Stimulated activated CD8-positive, alpha-beta memory T cell treated with anti-CD3 and anti-CD28 coated beads, Interleukin-15, amount 100 ng/mL, for 24 hours (primary cell): ENCODE measurements at places on chromosomes 12 and 14.

- no peak for DNase-seq
Observed at GRCh38 chr12:21026302-21026701, 104.7 kb upstream of the SLCO1B1 start.

DNA sequence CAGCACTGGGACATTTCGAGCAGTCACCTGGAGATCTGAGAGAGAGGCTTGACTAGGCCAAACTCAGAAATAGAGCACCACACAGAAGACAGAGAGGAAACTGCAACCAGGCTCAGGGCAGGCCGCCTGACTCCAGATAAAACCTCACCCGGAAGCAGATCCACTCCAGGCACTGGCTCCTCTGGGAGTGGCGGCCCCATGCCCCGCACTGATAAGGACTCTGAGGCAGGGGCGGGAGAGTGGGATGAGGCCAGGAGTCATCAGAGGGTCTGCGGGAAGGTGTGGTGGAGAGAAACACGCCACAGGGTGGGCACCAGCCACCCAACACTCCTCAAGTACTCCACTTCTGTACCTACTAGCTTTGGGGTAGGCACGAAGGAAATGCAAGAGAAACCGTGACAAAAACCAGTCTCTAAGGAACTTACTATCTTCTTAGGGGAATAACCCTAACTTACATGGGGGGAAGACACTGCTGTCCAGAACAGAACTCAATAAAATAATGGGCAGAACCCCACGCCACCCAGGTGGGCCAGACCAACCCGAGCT is 71.3 kb downstream of the CHGA start:
- no peak for DNase-seq

DNA sequence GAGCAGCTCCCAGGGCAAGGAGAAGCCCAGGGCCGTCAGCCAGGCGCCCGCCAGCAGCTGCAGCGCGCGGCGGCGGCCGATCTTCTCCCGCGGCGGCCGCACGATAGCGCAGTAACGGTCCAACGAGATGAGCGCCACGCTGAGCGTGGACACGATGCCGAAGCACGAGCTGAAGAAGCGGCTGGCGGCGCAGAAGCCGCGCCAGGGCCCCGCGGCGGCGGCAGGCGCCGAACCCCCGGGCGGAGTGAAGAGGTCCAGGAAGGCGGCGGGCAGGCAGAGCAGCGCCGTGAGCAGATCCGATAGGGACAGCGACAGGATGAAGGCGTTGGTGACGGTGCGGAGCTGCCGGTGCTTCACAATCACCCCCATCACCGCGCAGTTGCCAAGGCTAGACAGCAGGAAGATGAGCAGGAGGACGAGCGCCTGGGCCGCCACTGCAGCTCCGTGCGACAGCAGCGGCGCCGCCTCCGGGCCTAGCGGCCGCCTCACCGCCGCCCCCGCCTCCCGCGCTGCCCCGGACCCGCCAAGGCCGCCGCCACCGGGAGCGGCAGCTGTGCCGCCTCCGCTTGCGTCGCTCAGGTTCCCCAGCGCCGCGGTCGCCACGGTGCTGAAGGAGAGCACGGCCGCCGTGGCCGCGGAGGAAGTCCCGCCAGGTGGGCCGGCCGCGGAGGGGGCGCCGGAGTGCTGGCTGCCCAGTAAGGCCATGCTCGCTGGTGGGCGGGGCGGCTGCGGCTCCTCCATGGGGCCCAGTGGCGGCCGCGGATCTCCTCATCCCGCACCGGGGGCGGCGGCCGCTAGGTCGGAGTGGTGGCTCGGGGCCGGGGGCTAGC is 479 bp downstream of the GPR135 start:
- peak; percentile 20 for DNase-seq

- no peak for DNase-seq
Observed at GRCh38 chr14:88424573-88424972, 39.1 kb downstream of the SPATA7 start.

- no peak for DNase-seq
Observed at GRCh38 chr14:91167380-91167770, 53.5 kb downstream of the DGLUCY start.

DNA sequence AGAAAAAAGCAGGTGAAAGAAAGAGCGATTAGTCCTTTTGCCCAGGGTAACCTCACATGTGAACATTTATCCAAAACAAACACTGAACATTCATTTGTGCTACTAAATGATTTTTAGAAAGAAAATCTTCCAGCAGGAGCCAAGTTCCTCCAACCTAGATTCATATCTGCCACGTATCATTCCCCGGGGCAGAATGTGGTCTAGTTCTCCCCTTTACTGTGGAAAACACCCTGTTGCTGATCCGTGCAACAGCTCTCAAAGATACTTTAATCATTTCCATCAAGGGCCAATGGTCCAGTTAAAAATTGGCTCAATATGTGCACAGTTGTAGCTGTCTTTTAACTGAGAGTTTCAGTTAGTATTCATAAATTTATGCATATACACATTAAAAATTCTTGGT is 479.1 kb downstream of the ATP23 start:
- DNase-seq: no peak

DNA sequence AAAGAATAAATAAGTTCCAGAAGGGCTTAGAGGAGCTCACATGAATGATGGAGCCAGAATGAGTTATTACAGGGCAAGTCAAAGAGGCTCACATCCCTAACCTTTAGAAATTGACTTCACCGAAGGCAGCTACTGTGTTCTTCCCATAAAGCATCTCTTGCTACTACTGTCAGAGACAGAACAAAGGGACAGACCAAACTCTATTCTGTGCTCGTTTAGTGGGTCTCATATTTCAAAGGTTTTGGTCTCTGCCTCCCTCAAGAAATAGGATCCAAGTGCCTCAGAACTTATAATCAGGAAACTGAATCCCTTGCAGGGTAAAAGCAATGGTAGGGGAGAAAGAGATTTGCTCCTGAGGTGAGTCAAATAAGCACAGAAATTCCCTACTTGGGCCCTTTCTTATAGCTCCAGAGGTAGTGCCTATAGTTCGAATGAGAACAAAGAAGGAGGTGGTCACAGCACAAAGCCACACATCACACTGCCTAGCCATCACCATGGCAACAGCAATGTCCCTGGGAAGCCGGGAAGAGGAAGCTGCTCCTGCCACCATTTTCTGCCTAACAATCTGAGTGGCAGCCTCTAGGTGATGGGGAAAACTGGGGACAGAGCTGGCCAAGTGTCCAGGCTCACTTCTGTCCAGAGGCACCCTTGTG is 294.9 kb downstream of the FOXN3 start:
- no peak for DNase-seq

- DNase-seq: no peak
Observed at GRCh38 chr12:12087693-12088034, 16.9 kb downstream of the BCL2L14 start.

GRCh38 chr12:47766502-47767215 is 6.4 kb upstream of the SLC48A1 start:
- no peak for DNase-seq

DNA sequence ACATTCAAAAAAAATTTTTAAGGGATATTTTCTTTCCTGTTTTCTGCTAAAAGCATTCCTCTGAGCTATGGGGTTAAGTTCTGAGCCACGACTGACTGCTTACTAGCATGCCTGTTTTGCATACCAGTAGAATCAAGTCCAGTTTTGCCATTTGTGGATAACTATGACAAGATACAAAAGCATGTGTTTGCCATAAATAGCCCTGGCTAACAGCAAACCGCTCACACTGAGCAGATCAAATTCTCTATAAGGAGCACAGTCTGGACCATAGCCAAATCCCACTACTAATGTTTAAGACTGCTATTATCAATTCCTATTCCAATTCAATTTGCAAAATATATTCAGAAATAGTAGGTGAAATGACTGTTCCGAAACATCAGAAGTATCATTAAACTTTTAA is 3.2 kb downstream of the CFL2 start:
- no peak for DNase-seq

- DNase-seq: no peak
Observed at GRCh38 chr12:127888943-127889719, 377.8 kb upstream of the TMEM132C start.

DNA sequence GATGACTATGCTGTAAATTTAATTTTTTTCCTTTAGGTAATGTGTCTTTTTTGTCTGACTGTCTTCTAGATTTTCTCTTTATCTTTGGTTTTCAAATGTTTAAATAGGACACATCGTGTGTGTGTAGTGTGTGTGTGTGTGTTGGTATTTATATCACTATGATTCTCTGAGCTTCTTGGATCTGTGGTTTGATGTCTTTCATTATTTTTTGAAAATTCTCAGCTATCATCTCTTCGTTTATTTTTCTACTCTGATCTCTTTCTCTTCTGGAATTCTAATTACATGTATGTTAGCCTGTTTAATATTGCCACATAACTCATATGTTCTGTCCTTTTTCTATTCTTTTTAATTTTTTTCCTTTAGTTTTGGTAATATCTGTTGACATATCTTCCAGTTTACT is 73.5 kb upstream of the OR10AD1 start:
- DNase-seq: no peak

GRCh38 chr14:59483363-59483762 is 845 bp downstream of the L3HYPDH start:
- DNase-seq: no peak

DNA sequence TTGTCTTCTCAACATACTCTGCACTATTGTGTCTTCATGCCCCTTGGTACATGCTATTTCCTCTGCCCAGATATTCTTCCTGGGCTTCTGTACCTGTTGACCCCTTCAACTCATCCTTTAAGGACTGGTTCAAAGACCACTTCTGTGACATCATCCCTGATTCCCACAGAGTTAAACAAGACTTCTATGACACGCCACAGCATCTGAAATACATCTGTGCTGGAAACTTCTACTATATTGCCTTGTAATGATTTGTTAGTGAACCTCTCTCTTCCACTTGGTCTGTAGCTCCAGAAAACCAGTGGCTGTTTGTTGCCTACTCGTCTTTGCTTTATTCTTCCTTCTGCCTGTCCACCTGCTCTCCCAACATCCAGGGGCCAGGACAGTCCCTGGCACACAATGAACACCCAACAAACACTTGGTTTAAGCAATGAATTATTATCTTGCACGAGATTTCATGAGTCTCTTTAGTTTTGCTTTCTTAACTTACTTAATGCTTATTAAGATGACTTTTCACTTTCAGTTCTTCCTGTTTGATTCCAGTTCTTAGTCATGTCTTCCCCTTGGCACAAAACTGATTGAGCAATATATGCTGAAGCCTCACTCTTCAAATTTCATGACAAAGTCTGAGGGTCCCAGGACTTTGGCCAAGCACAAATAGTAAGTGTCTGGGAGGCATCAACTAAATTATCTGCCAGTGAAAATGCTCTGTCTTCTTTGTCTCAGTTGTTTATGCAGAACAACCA is 485.9 kb downstream of the APAF1 start:
- DNase-seq: no peak

- DNase-seq: peak; percentile 45
Observed at GRCh38 chr14:100662879-100663760, 63.6 kb upstream of the DLK1 start.
